Hematopoietic multipotent progenitor cell treated with erythropoietin and hydrocortisone succinate and interleukin-3 and kit ligand, for 4 days (in vitro differentiated cells): ENCODE measurements at places on chromosomes 16 and 17.

DNA sequence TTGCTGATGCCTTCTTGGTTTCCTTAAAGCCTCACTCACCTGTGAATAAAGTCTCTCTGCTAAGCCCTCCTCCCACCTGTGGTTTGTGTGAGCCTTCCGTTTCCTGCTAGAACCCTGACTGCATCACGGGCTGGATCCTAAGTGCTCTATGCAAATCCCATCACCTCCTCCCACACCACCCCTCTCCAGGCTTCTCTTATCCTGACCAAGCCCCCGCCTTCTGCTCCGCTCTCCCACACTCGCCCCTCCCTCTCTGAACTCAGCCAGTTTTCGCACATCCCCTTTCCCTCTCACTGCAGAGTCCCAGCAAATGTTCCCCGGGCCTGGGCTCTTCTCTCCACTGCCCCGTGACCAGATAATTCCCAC is 51.8 kb downstream of the PIMREG start:
- no peak for DNase-seq

DNA sequence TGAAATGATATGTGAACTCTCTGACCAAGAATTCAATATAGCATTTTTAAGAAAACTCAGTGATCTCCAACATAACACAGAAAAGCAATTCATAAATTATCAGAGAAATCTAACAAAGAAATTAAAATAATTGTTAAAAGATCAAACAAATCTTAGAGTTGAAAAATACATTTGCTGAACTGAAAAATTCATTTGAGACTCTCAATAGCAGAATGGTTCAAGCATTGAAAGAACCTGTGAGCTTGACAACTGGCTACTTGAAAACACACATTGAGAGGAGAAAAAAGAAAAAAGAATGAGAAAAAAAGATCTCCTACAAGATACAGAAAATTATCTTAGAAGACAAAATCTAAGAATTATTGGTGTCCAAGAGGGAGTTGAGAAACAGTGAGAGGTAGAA is 203.5 kb downstream of the CEP112 start:
- no peak for DNase-seq

DNA sequence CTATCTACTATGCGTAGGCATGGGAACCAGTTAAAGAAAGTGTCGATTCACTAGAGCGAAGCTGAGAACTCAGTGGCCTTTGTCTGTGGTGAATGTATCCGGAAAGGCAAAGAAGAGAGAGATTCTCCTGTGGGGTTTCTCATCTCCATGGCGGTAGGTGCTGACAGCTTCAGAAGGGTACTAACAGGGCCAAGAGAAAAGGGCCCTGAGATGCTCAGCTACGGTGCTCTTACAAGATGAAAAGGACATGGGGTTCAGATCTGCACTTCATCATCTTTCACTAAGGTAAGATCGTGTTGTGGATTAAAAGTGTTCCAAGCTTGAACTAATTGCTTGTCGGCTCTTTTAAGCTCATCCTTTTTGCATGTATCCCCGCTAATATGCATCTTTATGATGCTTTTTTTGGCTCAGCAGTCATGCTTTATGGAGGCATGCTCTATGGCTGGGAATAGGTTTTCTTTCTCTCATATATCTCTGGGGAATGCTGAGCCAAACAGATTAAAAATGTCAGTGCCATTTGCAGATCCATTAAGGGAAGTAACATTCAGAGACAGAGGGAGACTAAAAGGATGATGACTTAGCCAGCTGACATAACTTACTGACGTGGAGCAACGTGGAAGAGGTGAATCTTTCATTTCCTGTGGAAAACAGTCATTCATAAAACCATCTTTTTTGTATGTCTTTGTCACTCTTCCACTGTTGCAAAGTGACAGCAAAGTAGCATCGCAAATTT is 29.9 kb downstream of the KCNJ16 start:
- no peak for DNase-seq

DNA sequence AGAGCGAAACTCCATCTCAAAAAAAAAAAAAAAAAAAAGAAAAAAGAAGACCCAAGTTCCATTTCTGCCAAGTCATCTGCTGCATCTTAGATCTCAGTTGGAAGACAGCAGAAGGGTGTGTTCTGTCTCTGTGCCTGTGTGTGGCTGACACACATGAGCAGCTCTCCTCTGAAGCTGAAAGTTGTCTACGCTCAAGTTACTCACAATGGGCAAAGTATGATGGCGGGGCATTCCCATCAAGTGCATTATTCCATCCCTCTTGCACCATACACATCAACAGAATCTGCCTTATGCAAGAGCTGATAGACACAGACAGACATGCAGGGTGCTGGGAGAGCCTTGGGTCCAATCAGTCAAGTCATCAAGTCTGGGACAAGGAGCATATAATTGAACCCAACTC is 402.2 kb downstream of the XYLT1 start:
- no peak for DNase-seq

- no peak for DNase-seq
Observed at GRCh38 chr16:81275064-81275532, 36.6 kb downstream of the BCO1 start.
